ENCODE measurements at places on chromosomes 6 and 20.

DNA sequence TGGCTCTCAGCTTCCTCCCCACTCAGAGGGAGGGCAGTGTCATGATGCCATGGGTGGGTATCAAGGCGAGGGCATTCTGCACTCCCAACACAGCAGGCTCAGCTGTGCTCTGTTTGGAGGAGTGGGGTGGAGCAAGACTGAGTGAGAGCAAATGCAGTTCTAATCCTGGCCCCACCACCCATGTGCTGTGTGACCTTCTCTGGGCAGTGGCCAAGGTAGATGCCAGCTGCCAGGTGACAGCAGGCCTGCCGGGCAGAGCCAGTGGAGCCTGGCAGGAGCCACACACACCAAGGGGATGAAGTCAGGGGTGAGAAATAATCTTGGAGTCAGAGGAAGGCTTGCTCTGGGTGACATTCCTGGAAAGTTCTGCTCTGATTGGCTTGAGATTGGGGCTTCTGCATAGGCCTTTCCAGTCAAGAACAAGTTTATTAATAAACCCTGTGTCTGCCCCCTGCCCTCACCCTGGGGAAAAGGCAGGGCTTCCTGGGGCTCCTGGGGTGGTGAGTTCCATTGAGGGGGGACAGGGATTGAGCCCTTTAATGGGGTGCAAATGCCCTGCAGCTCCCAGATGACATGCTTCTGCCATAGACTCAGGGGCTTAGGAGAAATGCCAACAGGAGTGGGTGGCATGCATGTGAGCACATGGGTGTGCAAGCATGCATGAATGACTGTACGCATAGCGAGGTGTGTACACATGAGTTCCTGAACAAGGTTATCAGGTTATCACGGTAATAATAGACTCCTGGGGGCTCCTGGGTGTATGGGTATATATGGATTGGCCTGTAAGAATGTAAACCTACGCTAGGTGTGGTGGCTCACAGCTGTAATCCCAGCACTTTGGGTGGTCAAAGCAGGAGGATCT lies 134.2 kb downstream of the MRPL14 start:
- no peak for DNase-seq

DNA sequence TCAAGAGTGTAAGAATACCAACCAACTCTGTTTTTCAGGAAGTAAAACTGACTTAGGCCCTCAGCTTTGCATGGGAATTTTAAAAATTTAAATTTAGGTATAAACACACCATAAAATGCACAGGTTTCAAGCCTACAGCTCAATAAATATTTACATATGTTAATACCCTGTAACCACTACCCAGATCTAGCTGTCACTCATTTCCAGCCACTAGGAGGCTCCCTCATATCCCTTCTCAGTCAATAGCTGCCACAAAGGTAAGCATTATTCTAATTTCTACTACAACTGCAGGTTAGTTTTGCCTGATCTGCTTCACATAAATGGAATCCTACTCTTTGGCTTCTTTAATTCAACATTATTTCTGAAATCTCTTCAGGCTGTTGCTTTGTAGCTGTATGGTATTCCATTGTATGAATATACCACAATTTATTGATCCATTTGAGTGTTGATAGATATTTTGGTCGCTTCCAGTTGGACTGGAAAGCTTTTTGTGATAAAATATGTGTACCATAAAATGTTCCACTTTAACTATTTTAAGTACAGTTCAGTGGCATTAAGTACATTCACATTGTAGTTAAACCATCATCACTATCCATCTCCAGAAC lies 32.5 kb upstream of the MEI4 start:
- no peak for DNase-seq

DNA sequence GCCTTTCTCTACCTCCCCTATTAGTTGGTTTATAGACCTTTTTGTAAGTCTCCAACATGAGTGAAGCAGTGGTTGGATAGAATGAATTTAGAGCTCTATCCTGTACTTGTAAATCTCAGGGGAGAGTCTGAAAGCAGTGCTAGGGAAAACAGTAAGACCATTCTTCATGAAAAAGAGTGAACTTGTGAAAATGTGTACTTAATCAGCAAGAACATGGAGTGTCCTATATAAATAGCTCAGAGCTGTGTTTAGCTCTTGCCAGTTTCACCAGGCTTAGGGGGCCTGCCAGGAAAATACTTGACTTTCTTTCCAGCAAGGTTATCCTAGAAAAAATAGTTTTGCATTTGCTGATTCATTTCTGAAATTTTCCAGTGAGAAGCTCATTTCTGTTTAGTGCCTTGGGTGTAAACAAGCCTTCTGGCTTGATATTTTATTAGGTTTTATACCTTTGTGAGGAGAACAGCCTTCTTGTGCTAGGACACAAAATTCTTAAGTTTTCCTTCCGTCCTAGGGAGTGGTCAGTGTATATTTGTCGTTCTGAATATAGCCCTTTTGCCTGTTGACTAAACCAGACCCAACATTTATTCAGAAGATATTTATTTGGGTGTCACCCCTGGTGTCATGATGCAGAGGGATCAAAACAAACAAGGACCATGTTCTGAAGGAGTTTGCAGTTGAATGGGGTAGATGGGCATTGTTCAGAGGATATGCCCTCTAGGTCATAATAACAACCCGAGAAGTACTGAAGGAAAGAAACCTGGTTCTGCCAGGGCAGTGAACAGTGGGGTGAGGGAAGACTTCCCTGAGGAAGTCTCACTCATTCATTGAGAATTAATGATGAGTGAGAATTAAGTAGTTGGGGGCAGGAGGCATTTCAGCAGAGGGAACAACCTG lies 7.6 kb downstream of the ARFGEF2 start:
- no peak for DNase-seq

- no peak for DNase-seq
Observed at GRCh38 chr6:103455275-103455674, 1404.4 kb downstream of the HACE1 start.

GRCh38 chr6:38281126-38281525 lies 358.6 kb downstream of the BTBD9 start:
- no peak for DNase-seq

- DNase-seq, result no peak
Observed at GRCh38 chr6:16477367-16478149, 239.2 kb downstream of the GMPR start.

- DNase-seq, result no peak
Observed at GRCh38 chr6:108654465-108655106, 93.9 kb downstream of the FOXO3 start.

DNA sequence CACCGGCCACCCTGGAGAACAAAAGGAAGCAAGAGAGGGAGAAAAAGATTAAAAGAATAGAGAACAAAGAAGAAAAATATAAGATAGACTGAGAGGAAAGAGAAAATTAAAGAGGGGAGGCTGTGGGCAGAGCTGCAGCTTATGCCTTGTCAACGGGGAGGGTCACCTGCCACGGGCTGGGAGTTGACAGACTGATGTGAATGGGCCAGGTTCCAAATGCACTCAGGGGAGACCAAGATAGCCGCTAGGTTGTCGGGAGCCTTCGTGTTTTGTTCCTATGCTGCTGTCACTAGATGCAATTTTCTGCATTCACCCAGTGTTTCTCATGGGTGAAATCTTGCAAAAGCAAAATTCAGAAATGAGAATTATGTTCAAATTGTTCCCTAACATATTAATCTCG lies 119.6 kb upstream of the MTHFD1L start:
- no peak for DNase-seq

DNA sequence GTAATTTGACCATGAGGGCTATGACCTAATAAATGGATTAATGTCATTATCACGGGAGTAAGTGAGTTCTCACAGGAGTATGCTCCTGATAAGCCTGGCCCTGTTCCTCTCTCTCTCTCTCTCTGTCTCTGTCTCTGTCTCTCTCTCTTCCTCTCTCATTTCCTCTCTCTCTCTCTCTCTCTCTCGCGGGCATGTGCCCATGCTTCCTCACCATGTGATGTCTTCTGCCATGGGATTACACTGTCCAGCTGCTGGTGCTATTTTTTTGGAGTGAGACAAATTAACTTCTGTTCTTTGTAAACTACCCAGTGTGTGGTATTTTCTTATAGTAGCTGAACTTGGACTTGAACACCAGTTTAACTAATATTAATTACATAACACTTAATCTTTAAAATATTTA lies 374.3 kb upstream of the GJE1 start:
- DNase-seq, result no peak

All from esophagus squamous epithelium (tissue), 5 donors.